ENCODE measurements at places on chromosomes 6 and 20. TPM values are rescaled to one million over a fixed set of nuclear protein-coding genes. Genes with fewer than 3 reads are reported as not detected.

GRCh38 chr6:31794866-31795615, 511 bp downstream of the VARS1 start:
- DNase-seq = no peak

DNA sequence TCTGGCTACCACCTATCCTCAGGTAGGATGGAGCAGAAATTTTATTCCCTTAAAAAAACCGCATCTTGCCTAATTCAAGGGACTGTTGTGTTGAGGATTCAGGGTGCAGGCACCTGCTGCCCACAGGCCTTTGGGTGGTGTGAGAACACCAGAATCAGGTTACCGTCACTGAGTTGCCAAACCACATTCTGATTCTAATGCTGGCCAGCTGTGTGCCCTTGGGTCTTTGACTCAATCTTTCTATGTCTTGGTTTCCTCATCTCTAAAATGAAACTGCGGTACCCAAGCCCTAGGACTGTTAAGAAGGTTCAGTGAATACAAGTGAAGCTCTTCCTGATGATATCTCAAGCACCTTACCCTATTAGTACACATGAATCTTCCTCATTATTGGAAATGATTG, 827.3 kb downstream of the DHX35 start:
- no peak for DNase-seq

GRCh38 chr6:25706314-25707014, 48.1 kb upstream of the SLC17A4 start:
- no peak for DNase-seq

DNA sequence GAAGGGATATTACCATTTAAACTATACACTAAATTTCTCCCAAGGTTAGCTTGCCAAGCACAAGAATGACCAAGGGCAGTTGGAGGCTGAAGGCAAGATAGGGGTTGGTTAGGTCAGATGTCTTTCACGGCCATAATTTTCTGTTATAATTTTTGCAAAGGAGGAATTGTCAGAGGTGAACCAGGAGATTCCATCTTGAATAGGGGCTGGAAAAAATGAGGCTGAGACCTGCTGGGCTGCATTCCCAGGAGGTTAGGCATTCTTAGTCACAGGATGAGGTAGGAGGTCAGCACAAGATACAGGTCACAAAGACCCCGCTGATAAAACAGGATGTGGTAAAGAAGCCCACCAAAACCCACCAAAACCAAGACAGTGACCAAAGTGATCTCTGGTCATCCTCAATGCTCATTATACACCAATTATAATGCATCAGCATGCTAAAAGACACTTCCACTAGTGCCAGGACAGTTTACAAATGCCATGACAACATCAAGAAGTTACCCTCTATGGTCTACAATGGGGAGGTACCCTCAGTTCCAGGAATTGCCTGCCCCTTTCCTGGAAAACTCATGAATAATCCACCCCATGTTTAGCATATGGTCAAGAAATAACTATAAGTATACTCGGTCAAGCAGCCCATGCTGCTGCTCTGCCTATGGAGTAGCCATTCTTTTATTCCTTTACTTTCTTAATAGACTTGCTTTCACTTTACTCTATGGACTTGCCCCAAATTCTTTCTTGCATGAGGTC, 371.8 kb upstream of the SULF2 start:
- no peak for DNase-seq

GRCh38 chr6:30206799-30207618, 6.2 kb downstream of the TRIM26 start:
- DNase-seq = no peak

DNA sequence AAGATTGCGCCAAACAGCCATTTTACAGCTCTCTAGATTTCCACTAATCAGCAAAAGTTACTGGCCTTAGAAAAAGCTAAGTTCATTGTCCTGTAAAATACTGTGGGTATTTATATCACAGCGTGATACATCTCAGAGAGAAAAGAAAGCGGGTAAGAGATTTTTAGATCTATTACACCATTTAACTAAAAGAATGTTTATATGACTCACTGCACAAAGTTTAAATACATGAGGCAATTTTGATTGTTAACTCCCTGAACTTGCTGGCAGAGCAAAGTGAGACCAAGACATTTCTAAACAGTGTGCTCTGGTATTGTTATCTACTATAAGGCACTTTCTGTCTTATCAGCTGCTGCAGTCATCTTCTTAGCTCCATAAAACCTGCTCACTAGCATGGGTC, 314.3 kb downstream of the EPHA7 start:
- DNase-seq = no peak

DNA sequence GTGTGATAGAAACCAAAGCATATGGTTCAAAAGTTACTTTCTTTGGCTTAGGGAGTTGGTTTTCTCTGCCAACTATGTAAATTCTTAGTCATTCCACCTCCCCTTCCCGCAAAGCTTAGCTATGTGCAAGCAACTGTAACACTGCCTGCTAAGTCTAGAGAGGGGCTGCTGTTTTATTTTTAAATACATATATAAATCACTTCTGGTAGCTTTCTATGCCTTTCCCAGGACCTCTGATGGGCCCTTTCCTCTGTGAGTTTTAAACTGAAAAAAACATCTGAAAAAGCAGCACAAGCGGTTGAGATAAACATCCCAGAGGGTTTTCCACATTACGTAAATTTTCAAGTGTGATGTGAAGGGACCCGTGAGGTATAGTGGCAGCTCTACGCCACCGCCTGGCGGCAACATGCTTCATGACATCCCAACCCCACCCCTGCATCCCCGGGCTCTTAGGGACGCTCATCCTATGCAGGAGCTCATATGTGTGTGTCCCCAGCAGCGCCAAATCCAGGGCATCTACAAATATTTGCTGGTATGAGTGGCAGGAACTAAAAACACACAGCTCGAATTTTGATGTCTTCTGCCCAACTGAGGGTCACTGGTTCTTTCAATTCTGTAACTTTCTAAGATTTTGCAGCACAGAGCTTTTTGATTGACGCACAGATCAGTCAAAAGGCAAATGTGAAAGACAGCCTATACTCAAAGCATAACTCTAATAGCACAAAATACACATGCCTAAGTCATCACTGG, 12.7 kb downstream of the SAYSD1 start:
- peak; percentile 79 for DNase-seq

DNA sequence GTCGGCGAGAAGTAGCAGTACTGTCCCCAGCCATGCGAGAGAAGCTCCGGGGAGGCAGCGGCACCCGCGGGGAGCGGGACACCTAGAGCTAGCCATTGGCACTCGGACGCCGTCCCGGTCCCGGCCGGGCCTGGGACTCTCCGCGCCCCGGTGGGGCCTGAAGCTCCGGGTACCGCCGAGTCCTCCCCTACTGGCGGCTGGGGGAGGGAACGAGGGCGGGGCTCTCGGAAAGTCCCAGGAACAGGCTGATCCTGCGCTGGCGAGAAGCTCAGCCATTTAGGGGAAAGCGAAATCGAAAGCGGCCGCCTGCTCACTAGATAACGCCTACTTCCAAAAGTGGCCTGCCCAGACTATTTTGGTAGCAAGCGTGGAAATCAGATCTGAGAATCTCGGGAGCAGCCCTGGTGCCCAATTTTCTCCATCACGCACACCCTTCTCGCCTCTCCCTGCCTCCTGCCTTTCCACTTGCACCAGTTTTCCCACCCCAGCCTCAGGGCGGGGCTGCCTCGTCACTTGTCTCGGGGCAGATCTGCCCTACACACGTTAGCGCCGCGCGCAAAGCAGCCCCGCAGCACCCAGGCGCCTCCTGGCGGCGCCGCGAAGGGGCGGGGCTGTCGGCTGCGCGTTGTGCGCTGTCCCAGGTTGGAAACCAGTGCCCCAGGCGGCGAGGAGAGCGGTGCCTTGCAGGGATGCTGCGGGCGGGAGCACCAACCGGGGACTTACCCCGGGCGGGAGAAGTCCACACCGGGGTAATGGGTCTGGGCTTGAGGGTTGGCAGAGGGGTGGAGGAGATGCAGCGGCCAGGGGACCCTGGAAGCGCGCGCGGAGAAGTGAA, at the start of the genes PSMB9 and TAP1:
TSS of gene PSMB9 (plus strand) at position 652 of the 835 bp plus-strand sequence. CDS start at position 690, 38 bp downstream.
TSS of gene TAP1 (minus strand) at position 164 of the 835 bp plus-strand sequence. CDS start at position 96, 68 bp downstream.
- DNase-seq = peak; percentile 94

DNA sequence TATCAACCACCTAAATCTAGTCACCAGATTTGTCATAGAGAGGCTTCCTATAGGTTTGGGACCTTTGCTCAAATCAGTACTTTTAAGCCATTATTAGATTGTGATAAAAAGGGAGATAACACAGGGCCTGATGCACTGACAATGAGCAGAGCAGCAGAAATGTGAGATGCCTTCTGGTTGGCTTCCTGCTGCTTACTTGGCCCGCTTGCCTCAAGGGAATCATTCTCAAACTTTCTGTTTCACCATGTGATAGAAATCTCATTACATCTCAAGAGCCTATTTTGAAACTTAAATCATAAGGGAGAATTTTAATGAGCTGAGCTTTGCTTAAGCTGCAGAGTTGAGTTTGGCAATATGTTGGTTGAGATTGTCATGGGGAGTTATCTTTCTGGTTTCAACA, 606.0 kb downstream of the DHX35 start:
- DNase-seq = no peak

GRCh38 chr6:113843500-113844073, 13.6 kb upstream of the MARCKS start:
- no peak for DNase-seq

GRCh38 chr20:297925-298775, 780 bp downstream of the ZCCHC3 start:
- peak; percentile 38 for DNase-seq

GRCh38 chr6:169885831-169886230, 134.4 kb downstream of the ERMARD start:
- no peak for DNase-seq

- DNase-seq = no peak
Observed at GRCh38 chr6:5653801-5654200, 352.9 kb downstream of the NRN1 start.

- no peak for DNase-seq
Observed at GRCh38 chr6:145891126-145891525, 73.0 kb downstream of the SHPRH start.

GRCh38 chr20:31474758-31475427, at the start of the genes DEFB124 and REM1:
TSS of gene DEFB124 (minus strand) at chr20:31475127. CDS start at chr20:31473013, 2,114 bp downstream.
TSS of gene REM1 (plus strand) at chr20:31475288. CDS start at chr20:31476446, 1,158 bp downstream.
- peak; percentile 27 for DNase-seq

GRCh38 chr6:2007165-2007564, 238.2 kb downstream of the GMDS start:
- DNase-seq = no peak

- DNase-seq = no peak
Observed at GRCh38 chr6:54102238-54102637, 9.0 kb upstream of the MLIP start.

DNA sequence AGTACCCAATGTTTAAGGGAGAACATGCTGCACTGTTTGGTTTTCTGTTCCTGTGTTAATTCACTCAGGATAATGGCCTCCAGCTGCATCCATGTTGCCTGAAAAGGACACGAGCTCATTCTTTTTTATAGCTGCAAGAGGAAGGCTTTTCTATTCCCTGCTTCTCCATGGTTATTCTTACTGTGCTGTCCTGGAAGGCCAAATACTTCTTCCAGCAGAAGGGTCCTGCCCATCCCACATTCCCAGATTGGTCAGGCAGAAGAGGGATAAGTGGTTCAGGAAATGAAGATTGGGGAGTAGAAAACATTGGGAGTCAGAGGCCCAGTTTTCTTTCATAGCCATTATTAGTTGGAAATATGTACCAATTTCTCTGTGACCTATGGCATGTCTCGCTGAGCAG, 122.4 kb downstream of the TCP11 start:
- no peak for DNase-seq

DNA sequence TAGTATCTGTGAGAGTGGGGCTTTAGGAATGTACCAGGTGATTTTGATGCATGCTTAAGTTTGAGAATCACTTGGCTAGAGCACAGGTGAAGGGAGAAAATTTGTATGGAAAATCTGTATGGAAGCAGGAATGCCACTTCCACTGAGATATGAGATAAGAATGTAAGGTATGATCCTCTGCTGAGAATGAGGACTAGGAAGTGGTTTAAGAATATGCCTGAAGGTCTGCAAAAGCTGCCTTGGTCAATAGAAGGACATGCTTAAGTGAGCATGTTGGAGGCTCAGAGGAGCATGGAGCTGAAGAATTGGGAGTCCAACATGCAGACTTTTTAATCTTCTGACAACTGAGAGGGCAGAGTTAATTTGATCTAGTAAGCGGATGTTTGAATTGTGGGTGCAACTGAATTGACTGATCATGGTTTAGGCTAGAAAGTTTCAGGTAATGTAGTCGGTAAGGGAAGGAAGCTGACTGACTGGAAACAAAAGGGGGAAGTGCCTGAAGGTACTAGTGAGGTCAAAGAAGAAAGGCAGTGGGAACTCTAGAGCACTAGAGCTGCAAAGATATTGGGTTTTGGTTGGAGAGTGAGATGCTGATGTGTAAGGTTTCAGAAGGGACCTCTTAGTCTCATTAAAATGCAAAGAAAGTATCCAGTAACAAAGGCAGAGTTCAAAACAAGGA, 28.6 kb upstream of the NOTCH4 start:
- no peak for DNase-seq

GRCh38 chr20:54267483-54268003, 59.7 kb downstream of the PFDN4 start:
- DNase-seq = no peak

DNA sequence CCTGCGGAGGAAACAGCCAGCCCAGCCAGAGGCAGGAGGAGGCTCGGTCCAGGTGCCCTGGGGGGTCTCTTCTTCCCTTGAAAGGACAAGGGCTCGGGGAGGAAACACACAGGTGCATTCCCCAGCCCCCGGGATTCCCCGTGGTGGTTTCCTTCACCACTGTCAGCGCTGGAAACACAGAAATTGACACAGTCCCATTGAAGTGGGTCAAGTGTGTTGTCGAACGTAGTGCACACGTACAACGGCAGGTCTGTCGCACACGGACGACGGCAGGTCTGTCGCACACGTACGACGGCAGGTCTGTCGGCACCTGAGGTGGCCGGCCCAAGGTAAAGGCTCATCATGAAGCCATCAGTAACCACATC, 80.9 kb downstream of the DLL1 start:
- DNase-seq = no peak

DNA sequence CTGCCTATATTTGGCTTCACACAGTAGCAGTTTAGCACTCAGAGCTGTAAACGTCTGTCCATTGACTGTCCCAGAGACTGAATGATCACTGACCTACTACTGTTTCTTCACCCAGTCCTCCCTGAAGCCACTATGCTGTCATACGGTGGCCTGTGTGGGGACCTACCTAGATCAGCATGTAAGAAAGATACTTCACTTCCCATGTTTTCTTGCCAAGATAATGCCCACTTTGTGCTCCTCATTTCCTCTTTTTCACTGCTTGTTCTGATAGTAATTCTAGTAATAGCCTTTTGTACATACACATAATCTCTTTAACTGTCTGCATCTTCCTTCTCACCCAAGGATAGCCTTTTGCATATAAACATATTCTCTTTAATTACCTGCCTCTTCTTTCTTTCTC, 109.9 kb upstream of the TIAM2 start:
- no peak for DNase-seq

GRCh38 chr6:150599199-150600009, at the start of gene PLEKHG1:
TSS of gene PLEKHG1 (plus strand) at chr6:150599885. CDS start at chr6:150733682, 133,797 bp downstream.
- peak; percentile 75 for DNase-seq

- no peak for DNase-seq
Observed at GRCh38 chr20:58072695-58073671, 155.5 kb downstream of the ANKRD60 start.

- DNase-seq = peak; percentile 46
Observed at GRCh38 chr6:32192608-32193039, at the start of gene GPSM3. TSS of gene GPSM3 (minus strand) at chr6:32192643. CDS start at chr6:32192513, 130 bp downstream.

GRCh38 chr6:52422156-52422555, 2.0 kb downstream of the EFHC1 start:
- DNase-seq = no peak

FAM184A gene
- 19.2 TPM for total RNA-seq

LRRN4 gene
- 0.64 TPM for total RNA-seq

CEP85L gene
- total RNA-seq = 32.5 TPM

RBL1 gene
- 10.5 TPM for total RNA-seq

POM121L2 gene
- total RNA-seq = 0.16 TPM

COL21A1 gene
- 4.4 TPM for total RNA-seq

IMPG1 gene
- not detected for total RNA-seq

GSTA3 gene
- total RNA-seq = not detected

CST2 gene
- total RNA-seq = not detected

NKX2-4 gene
- 0.11 TPM for total RNA-seq

RTN4IP1 gene
- 19.2 TPM for total RNA-seq
